ENCODE measurements at places on chromosomes 3 and 15.

GRCh38 chr3:194739498-194740284 is 54.0 kb downstream of the FAM43A start:
- no peak for DNase-seq

GRCh38 chr3:105606016-105606415 is 239.3 kb downstream of the ALCAM start:
- DNase-seq, result no peak

DNA sequence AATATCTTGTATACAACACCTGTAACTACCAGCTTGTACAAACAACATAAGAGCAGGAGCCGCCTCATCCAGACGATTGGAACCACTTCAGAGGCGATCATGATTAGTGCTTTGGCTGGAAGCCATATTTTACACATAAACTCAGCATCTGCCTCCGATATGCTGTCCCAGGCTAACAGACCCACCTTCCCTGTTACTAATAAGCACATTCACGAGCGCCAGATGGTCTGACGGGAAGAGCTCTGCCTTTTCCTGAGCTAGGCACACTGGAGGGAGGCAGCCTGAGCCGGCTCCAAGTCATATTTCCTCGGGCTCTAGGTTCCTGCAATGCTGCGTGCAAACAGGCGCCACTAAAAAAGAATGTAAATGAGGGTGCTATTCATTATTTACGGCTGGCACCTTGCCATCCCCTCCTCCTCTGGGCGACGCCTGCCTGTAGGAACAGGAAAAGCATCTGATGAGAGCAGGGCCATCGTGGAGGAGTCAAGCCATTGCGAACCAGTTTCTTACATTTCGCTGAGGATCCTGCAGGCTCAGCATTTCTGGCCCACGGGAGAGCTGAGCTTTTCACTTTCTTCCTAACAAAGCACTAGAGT is 98.2 kb downstream of the ANXA2 start:
- DNase-seq, result peak; percentile 92

DNA sequence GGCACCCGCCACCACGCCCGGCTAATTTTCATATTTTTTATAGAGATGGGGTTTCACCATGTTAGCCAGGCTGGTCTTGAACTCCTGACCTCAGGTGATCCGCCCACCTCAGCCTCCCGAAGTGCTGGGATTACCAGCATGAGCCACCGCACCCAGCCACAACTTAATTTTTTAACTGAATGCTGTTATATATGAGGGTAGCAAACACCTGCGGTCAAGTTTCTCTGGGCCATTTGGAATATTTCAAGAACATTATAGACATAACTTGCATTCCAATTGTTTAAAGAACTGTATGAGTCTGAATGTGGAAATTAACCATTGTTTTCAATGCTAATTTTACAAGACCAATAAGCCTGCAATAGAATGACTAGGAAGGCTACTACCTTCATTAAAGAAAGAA is 35.7 kb upstream of the GOLGA8B start:
- no peak for DNase-seq

- DNase-seq, result peak; percentile 36
Measured at GRCh38 chr3:132038198-132038825, 3.5 kb upstream of the CPNE4 start.

- DNase-seq, result no peak
Measured at GRCh38 chr3:46904303-46905212, 27.0 kb downstream of the PTH1R start.

- no peak for DNase-seq
Measured at GRCh38 chr3:185549651-185550111, 2.7 kb downstream of the LIPH start.

DNA sequence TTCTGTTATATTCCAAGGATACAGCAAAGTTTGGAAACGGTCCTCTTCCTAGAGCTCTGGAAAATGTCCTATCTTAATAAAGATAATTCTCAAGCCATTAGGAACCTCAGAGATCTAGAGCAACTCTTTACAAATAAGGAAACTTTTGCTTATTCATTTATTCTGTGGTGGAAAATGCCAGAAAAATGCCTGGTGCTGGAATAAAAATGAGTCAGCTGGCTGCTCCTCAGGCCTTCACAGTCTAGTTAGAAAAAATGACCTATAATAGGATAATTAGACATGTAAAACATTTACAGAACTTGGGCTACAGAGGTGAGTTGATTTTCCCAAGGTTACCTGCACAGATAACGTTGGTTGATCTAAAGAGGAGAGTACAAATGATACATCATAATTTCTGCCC is 372.5 kb downstream of the NLGN1 start:
- no peak for DNase-seq

Data from NCI-H1436 treated with DMSO at 0.1 percent for 48 hours (cell line).